ENCODE measurements at places on chromosomes 7 and 10.

GRCh38 chr7:87322912-87323311 is 22.6 kb upstream of the CROT start:
- DNase-seq = no peak

DNA sequence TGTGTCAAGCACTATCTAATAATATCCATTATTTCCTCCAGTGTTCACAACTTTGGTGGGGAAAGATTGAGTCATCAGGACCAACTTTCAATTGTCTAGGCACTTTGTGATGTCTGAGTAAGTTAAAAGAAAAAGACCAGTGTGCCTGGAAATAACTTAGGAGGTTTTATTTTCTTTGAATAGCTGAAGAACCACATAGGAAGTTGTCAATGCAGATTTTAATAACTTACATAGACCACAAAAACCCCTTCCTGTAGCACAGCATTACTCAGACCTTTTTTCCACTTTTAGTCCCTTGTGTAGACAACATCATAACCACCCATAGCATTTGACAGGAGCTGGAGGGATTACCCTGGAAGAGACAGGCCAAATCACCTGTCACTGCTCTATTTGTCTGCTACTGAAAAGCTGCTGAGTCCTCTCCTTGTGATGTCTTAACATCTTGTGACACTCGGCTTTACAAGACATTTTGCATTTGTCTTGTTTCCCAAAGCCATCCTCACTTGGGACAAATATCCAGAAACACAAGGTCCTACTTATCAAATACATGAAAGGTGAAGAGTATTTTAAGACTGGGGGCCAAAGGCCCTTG is 241.5 kb upstream of the PTER start:
- no peak for DNase-seq

DNA sequence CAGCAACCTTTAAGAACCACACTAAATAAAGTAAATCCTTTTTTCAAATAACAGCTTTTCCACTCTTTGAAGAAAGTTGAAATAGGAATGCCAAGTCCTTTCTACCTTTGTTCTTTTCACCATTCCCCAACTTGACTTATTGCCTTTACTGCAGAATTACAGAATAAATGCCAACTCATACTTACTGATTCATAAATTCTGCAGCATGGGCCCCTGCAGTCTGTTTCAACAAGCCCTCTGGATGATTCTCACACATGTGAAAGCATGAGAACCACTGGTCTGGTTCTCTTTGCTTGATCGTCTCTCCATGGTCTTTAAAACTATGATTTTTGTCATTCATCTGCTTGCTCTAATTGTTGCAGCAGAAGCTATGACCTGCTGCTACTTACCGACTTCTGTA is 56.1 kb downstream of the HACD1 start:
- no peak for DNase-seq

DNA sequence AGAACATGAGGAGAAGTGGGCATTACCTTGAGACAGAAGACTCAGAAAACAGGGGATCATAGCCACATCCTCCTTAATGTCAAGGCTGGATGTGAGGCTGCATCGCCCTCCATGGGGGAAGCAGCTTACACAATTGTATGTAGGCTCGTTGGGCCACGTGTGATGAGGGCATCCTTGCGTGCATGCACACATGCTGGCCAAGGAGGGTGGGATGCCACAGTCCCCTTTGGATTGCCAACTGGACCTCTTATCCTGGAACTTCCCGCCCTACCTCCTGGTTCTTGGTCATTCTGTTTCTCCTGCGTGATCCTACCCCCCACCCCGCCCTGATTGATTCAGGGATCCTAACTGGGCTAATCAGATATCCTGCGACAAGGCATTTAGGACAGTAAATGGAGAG is 102.0 kb downstream of the PRKAG2 start:
- DNase-seq = no peak

DNA sequence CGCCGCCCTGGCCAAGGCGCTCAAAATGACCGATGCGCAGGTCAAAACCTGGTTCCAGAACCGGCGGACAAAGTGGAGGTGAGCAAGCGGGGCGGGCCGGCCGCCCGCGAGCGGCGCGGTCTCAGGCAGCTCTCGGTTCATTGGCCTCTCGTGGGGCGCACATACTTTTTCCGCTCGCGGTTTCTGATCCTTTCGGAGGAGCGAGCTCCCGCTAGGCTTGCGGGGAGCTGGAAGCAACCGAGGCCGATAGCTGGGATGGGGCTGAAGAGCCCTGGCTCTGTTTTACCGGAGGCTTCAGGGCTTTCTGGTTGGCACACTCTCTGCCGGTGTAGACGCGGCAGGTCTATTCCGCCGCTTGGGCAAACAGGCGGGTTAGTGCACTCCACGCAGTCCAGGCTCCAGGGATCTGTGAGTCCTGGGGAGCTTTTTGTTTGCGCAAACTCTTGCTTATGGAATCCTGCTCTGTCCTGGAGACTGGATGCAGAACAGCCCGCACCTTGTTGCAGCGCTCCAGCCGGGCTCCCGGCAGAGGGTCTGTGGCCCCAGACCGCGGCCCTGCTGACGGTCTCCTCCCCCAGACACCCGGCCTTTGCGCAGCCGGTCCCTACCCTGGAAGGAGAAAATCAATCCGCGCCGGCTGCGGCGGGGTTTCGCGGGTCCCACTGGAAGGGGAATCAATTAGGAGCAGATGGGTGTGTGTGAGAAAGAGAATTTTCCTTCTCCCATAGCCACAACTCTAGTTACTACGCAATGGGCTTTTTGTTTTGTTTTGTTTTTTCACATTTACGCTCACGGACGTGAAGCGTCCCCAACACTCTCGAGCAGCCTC is 3.4 kb downstream of the TLX1 start:
- DNase-seq = no peak

- no peak for DNase-seq
These were observed 796.2 kb downstream of the CCSER2 start for GRCh38 chr10:85124603-85125051.

DNA sequence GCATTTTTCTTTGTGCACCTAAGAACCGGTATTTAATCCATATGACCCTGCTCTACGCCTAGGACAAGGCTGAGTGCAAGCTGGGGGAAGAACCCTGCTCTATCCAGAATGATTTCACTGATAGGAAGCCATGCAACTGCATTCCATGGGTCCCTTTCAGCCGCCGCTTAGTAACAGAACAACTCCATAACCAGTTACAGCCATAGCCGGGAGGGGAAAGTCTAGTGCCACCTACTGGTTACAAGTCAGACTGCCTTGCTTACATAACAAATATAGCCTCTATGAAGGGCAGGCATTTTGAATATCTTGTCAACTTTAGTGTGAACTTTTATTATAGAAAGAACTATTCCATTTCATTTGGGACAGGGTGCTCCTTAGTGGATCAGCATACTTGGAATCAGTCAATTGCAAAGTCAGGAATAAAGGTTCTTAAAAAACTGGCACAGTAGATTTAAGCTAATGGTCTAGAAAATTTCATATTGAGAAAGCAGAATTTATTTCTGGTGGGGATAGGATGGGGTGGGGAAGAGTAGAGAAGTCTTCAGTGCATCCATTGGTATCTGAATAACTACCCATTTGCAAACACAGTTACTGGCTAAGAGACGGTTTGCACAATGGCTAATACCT is 521.7 kb downstream of the ADRA2A start:
- peak; percentile 34 for DNase-seq

- DNase-seq = no peak
These were observed 124.2 kb upstream of the ABCB5 start for GRCh38 chr7:20491284-20491683.
